Stimulated activated CD8-positive, alpha-beta memory T cell treated with anti-CD3 and anti-CD28 coated beads, Interleukin-15, amount 100 ng/mL, for 1 hour (primary cell): ENCODE measurements at places on chromosomes 1 and 21.

- DNase-seq: no peak
These were observed 36.5 kb downstream of the ARHGEF10L start for GRCh38 chr1:17575797-17576518.

DNA sequence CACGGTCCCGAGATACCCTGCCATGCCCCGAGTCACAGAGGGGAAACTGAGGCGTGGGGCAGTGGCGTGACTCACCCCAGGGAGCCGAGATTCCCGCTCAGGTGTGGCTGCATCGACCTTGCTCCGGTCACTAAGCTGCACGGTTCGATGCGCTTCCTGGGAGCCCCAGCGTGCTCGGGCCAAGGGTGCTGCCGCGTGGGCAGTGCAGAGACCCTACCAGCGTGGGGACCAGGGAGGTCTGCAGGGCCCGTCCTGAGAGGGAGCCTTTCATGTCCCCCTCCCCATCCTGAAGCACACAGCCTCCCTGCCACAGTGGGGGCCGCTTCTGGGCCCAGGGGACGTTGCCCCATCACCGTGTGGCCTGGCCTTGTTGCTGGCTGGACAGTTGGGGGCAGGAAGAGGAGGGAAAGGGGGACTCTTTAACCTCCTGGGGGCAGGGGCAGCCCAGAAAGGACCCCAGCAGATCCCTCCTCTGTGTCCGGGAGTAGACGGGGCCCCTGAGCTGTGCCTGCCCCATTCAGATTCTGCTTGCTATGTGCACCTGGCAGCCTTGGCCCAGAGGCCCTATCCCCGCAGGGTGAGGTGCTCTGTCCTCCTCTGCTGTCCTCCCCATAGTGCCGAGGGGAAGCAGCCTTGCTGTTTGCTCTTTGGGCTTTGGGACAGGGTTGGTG is 52.3 kb downstream of the COL18A1 start:
- DNase-seq: no peak

DNA sequence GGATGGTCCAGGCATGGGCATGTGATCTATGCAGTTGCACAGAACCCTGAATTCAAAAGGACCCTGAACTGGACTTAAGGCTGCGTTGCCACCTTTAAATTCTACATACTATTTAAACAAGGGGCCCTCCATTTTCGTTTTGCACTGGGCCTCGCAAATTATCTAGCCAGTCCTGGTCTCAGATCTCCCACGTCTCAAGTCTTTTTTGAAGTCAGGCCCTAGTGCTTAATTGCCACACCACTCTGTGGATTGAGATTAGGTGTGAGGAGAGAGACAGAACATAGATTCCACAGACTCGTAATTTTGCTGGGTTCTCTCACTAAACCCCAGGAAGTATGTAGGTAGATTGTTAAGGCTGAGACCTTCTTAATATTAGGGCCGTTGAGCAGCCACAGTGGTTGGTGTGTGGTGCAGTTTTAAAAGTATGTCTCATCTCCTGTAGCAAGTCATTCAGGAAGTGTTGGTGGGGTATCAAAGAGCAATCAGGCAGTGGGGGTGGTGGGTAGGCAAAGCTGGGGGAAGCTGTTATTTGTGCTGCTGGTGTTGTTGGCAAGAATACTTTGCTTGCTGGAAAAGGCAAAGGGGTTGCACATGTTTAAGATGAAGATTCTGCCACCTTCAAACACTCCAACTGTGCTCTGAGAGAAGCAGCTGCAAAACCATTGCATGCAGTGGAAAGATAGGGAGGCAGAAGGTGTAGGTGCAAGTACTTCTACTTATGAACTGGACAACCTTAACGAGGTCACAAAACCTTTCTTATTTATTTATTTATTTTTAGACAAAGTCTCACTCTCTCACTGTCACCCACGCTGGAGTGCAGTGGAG is 11.2 kb downstream of the CD84 start:
- peak; percentile 38 for DNase-seq

DNA sequence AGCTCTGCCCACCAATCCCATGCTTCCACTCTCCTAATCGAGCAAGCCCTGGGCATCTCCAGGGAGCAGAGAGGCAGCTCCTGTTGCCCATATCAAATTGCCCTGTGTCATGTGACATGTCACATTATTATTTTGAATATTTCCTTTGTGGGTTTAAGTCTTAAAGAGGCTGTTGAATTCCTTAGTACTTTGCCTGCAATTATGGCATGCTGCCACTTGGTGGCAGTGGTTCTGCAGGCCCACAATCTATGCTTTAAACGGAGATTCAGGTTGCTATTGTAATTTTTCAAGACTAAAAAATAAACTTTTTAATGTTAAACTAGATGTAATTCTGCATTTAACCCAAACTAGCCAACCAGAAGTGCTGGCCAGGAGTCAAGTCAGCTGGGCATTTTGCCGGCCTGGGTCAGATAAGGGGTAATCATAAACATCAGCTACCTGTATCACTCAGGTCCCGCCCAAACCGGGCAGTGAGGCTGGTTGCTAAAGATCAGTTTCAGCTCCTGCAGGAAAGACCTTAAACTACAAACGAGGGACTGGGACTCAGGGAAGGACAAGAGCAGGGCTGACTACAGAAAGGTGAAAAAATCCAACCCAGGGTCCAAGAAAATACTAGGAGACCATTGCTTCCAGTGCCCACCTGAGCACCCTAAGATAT is 37.3 kb upstream of the ARHGEF16 start:
- DNase-seq: no peak

DNA sequence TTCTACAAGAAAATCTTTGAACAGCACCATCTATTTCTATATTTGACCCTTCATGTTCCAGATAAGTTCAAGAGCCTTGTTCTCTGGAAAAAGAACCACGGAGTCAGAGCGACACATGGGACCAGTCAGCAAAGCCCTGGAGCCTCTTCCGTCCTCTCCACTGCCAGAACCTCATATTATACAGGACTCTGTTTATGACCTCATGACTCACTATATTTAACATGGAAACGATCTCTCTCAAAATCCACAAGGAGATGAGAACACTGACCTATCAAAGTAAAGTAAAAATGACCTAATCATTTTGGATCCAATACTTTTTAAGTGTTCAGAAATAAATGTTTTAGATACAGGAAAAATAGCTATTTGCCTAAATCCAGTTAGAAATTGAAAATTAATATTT is 124.6 kb upstream of the KRTAP19-8 start:
- no peak for DNase-seq

- DNase-seq: no peak
These were observed 108.3 kb upstream of the USH2A start for GRCh38 chr1:216531263-216532239.
